Naive thymus-derived CD8-positive, alpha-beta T cell (primary cell): ENCODE measurements at places on chromosomes 3 and 15. TPM values are rescaled to one million over a fixed set of nuclear protein-coding genes. Genes with fewer than 3 reads are reported as not detected.

ATP13A5 gene
- total RNA-seq: not detected

- DNase-seq: no peak
These were observed 672.0 kb downstream of the SI start for GRCh38 chr3:164406281-164406680.

DNA sequence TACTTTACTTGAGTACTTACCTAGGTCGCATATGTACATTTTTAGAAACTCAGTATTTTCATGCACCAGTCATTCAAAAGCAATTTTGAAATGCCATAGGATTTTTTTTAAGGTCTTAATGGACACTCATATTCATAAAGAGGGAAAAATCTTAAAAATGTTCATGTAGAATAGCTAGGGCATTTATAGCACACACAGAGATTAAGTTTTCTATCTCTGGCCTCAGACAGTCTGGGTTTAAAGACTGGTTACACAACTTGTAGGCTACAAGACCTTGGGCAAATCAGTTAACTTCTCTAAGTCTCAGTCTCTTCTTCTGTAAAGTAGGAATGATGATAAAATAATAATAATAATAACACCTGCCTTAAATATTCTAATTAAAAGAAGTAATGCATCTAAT, 48.5 kb upstream of the UBP1 start:
- DNase-seq: no peak

GRCh38 chr15:70271422-70272088, 173.8 kb upstream of the TLE3 start:
- DNase-seq: no peak

DNA sequence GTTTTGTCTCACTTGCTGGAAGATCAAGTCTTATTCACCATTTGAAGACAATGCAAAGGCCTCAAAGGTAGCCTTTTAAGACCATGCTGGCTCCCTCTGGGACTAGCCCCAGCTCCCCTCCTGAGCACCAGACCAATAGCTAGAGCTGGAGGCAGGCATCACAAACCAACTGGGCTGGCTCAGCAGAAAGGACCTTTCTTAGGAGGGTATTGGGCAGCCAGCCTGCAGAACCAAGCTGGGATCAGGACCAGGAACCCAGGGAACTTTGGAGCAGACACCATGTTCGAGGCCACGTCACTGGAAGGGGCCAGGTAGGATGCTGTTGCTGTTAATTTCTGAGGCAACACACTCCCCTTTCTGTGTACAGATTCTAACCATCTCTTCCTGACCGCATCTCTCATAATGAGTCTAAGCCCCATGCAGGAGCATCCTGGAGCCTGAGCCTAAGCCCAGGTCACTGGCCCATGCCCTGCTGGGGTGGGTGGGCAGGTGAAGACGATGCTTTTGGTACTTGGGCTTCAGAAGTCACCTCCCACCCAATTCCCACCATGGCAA, 81.4 kb upstream of the KLF13 start:
- DNase-seq: no peak
